Activated T-helper 1 cell treated with anti-CD3 and anti-CD28 coated beads, Interleukin-2, amount 50 U/mL, for 16 hours (primary cell): ENCODE measurements at places on chromosomes 1 and 21.

DNA sequence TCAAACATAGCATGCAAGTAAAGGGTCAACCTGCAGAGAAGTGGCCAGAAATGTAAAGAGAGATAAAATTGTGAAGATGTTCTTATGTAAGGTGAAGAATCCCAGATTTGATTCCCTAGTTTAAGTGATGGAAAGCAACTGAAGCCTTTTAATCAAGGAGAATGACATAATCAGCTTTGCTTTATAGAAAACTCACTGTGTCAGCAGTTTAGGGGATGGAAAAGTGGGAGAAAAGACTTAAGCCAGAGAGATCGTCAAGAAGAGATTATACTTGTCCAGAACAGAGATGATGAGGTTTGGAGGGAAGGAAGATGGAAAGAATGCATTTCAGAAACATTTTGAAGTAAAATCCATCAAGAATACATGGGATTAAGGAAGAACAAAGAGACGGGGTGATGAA, 275.3 kb upstream of the ST6GALNAC5 start:
- DNase-seq = no peak

DNA sequence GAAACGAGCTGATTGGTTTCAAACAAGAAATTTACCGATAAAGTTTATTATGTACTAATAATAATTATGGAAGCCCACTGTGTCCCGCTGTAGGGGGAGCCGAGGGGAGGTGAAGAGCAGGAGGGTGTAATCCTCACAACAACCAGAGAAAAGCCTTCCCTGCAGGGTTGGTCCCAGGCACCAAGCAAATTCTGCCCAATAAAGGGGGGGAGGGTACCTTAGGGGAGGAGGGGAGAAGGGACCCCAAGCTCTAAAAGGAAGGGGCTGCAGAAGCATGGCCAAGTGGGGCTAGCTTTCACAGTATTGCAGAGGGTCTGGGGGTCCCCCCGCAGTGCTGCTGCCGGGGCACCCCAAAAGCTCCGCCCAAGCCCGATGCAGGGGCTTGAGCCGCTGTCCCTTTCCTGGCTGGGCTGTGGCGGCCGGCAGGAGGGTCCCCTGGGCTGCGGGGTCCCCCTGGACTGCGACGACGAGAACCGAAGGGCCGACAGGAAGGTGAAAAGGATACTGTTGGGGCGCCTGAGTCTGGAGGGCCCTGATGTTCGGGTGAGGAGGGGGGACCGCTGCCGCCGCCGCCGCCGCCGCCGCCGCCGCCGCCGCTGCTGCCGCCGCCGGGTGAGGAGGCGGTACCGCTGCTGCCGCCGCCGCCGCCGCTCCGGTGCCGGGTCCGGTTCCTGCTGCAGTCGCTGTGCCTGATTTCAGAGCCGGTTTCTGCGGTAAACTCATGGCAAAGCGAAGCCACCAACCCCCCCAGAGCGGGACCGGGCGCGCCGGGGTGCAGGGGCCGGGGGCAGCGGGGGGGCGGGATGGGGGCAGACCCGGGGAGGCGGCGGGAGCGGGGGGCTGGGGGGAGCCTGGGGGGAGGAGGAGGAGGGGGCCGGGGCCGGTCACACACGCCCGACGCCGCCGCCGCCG, 771 bp downstream of the EIF4G3 start:
- DNase-seq = peak; percentile 34

DNA sequence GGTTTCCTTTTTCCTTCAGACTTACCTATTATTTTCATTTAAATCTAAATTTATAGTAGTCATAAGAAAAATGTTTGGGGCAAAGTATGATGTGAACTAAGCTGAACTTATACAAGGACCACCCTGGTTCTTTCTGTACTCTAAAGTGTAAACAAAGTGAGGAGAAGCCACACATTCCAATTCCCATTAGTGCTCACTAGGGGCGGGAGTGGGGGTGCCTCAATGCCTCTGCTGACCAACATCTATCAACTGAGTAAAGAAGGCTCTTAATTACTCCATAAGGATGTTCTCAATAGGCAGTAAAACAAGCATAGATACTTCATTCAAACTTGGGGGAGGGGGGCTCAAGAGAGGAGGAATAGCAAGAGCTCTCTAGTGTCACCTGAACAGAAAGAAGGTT, 151.7 kb downstream of the CDC42BPA start:
- DNase-seq = no peak

DNA sequence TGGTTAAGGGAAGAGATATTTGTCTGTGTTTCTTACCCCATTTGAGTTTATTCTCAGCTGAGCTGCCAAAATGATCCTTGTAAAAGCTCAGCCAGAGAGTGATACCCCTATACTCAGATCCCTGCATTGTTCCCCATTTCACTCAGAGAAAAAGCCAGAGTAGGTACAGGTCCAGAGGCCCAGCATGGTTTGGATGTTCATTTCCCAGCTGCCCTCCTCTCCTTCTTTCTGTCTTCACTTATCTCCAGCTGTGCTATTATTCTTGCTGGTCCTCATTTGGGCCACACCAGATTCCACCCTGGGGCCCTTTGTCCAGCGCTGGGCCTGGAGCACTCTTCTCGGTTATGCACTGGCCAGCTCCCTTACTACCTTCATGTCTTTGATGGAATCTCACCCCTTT, 187.7 kb downstream of the CHRM3 start:
- no peak for DNase-seq

GRCh38 chr1:204986181-204986580, 56.8 kb upstream of the CNTN2 start:
- no peak for DNase-seq

- no peak for DNase-seq
These were observed 212.3 kb downstream of the MATN1 start for GRCh38 chr1:30511106-30511505.

DNA sequence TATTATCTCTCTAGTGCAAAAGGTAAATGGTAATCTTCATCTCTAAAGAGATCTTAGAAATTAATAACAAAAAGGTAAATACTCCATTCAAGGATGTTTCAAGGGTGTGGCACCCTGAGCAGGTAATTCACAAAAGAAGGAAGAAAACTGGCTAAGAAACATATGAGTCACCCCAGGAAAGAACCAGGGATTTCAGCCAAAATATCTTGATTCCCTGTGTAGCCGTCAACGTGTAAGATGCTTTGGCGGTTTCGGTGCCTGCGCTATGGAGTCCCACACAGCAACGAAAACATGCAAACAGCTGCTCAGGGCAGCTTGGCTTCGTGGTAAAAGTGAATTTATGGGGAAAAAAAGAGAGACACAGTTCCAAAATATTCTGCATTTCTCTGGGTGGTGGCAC, 3.7 kb downstream of the ITGB2 start:
- DNase-seq = no peak

DNA sequence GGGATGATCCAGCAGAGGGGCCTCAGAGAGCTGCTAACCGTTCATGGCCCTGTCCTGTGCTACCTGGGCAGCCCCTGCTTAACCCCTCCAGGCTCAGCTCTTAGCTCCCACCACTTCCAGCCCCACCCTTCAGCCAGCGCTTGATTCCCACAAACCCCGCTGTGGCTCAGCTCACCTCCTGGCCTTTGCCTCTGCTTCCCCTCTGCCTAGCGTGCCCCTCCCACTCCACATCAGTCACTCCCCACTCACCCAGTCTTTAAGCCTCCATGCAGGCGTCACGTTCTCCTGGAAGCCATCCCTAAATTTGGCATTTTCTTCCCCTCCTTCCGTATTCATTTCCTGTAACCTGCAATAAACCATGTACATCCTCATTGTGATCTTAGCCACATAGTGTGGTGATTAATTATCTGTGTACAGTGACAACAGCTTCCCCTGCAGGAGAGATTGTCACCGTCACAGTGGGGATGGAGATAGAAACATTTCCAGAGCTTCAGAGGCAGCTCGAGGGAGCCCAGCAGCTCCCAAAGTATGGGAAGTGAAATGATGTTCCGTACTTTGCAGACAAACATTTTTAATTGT, 65.5 kb downstream of the EPHB2 start:
- no peak for DNase-seq

DNA sequence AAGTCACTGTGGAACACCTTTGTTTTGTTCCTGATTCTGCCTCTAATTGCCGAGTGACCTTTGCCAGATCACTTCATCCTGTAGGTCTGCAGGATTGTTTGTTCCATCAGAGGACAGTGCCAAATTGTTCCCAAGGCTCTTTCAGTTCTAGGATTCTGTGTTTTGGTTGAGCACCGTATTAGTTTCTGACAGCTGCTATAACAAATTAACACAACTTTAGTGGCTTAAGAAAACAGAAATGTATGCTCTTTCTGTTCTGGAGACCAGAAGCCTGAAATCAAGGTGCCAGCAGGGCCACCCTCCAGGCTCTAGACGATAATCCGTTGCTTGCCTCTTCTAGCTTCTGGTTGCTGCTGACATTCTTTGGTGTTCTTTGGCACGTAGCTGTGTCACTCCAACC, 3.4 kb upstream of the PIGR start:
- DNase-seq = no peak

DNA sequence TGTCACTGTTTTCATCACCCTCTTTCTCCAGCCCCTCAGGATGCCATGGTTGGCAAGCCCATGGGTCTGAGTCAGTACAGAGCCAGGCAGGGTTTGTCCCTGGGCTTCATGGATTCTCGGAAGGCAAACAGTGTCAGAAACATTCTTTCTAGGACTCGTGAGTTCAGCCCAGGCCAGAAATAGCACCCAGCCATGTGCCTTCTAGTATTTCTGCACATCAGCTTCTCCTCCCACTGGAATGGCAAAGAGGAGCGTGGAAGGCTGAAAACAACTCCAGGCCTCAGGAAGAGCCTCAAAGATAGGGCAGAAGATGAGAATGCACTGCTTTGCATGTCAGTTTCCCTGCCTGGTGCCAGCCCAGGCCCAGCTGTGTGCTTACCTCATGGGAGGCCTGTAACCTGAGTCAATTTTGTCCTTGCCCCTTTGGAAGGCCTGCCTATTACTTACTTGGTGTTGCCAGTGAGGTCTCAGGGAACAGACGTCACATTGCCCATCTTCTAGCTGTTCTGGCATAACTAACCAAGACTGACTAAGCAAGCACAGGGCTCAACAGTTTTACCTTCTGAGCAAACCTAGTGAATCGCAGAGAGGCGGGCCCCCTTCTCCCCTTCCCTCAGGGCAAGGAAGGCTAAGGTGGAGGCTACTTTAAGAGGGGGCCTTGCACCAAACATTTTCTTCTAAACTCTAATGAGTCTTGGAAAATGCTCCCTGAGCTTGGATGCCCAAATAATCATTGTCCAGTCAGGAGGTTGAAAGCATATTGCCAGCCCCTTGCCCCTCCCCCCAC, 42.4 kb downstream of the GLUL start:
- no peak for DNase-seq

DNA sequence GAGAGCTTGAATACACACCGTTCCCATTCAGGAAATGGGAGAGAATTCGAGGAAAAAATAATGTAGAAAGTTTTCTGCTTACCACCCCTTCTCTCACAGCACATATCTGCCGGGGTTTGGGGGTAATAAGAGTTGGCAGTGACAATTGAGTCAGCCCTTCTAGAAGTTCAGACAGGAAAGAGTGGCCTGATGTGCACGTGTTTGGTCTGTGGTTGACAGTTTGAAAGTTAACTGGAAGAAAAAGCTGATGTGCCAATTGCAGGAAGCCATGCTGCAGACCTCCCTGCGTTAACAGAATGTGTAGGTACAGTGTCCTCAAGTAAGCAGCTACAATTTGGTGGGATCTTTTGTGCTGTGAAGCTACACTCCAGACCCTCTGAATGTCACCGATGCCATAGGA, 50.9 kb downstream of the DHX9 start:
- DNase-seq = no peak

GRCh38 chr1:26853156-26853555, 9.8 kb upstream of the SFN start:
- peak; percentile 57 for DNase-seq

DNA sequence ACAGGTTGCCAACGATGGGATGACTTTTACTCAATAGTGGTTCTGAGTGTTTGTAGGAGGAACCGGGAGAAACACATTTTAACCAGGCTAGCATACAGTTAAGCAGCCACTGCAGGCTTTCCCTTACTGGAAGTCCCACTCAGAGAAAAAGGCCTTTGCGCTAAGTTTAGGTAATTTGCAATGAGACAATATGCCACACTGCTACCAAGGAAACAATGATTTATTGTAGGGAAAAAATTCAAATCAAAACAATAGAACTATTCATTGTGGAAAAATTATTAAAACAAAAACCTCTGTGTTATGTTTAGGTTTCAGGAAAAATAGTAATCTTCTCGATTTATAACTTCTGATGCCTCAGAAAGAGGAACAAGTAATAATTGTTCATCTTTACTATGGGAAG, 51.4 kb upstream of the CR2 start:
- DNase-seq = no peak

DNA sequence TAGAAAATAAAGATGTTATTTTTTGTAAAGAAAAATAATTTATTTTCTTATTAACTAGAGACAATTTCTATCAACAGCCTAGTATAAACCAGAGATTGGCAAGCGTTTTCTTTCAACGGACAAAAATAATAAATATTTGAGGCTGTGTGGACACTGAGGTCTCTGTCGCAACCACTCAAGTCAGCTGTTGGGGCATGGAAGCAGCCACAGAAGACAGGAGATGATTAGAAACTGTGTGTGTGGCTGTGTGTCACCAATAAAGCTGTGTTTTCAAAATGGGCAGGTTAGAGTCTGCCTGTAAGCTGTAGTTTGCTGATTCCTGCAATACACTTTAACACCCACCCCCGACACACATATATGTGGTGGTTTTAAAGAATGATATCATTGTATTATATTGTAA, 200.6 kb upstream of the HMCN1 start:
- no peak for DNase-seq

GRCh38 chr1:87344231-87344630, 15.6 kb downstream of the LMO4 start:
- DNase-seq = no peak

GRCh38 chr21:25281134-25281533, 326.1 kb downstream of the MRPL39 start:
- DNase-seq = no peak

GRCh38 chr1:19941206-19941568, 17.8 kb upstream of the PLA2G2E start:
- no peak for DNase-seq

- no peak for DNase-seq
These were observed 27.1 kb downstream of the KCNK1 start for GRCh38 chr1:233641029-233641428.

GRCh38 chr1:224447971-224448370, 13.4 kb upstream of the WDR26 start:
- DNase-seq = no peak

DNA sequence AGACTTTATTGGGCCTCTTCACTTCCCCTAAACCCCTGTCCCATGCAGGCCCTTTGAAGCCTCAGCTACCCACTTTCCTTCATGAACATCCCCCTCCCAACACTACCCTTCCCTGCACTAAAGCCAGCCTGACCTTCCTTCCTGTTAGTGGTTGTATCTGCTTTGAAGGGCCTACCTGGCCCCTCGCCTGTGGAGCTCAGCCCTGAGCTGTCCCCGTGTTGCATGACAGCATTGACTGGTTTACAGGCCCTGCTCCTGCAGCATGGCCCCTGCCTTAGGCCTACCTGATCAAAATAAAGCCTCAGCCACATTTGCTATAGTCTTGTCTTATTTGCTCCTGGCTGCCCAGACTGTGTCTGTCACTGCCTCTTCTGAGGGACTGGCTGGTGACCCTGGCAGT, 5.5 kb downstream of the GSTM4 start:
- no peak for DNase-seq
